ENCODE measurements at places on chromosomes 5 and 9.

DNA sequence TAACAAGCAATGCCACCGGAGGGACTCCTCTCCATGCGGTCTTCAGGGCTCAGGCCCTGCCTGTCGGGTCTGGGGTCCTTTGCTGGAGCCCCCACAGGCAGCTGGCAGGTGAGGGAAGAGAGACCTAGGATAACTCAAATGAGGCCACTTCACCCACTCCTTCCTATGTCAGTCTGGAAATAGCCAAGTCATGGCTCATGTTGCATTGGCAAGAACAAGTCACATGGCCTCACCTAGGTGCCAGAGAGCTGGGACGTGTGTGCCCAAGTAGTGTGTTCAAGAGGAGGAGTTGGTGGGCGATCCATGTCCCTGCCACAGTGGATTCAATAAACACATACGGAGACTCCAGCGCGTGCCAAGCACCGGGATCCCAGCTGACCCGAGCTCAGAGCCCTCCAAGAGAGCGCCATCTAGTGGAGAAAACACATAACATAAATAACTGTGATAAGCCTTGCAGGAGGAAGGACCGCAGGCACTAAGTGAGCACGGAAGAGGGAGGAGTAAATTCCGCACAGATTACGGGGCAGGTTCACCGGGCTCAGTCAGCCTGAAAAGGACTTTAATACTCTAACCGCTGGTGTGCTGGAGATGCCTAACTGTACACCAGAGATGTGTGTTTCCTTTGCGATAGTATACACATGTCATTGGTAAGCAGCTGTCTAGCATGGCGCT, 580.8 kb downstream of the CCDC171 start:
- DNase-seq: peak; percentile 77

DNA sequence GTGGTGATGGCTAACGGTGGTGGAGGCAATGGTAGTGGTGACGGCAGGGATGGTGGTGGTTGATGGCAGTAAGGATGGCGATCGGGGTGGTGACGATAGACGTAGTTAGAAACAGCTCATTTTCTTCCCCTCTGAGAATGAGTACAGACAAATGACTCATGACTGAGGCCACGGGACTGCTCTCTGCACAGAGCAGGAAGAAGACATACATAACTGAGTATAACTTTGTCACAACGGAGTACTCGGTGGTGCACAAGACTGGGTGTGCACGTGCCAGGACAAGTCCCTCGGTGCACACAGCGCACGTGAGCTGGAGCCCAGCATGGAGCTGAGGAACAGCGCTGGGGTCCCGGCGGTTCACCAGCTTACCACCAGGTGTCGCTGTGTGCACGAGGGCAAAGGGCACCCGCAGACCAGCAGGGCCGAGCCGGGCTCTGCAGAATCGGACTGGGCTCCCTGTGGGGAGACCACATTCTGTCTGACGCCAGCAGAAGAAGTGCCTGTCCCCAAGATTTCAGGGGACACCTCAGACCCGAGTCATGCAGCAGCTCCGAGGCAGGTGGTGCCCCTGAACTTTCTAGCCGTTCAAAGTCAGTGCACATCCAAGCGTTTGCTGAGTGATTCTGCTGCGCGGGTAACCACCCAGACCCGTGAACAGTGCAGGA, 188.6 kb downstream of the FSTL4 start:
- peak; percentile 70 for DNase-seq

- DNase-seq: no peak
Observed at GRCh38 chr5:130546211-130546610, 618.8 kb downstream of the HINT1 start.

DNA sequence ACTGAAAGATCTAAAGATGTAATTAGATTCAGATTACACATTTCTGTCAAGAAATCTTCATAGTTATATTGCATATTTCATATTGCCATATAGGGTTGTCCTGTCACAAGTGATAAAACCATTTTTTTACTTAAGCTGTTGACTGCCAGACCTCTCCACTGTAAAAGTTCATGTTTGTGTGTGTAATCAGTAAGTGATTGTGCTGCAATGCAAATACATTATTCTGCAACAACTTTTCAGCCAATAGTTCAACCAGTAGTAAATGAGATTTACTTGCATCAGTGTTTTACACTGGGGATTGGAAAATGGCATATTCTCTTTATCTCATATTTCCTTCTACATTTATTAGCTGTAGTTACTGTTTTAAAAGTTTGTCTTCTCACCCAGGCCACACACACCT, 603.9 kb upstream of the RORB start:
- DNase-seq: no peak

DNA sequence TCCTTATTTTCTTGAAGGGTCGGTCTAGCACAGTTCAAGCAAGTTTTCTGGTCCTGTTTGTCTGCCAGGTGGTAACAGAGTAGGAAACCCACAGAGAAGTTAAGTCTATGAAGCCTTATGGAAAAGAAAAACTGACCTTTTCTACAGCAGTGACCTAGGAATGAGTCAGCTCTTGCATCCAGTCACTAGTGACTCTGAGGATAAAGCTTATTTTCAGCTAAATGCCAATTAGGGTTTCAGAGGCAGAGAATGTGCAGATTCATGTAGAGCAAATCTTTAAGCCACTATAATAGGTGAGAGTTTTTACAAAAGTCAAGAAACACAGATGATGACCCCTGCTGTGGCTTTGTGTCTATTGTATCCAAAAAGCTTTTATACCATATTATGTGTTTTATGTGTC, 100.7 kb downstream of the CWC27 start:
- no peak for DNase-seq

DNA sequence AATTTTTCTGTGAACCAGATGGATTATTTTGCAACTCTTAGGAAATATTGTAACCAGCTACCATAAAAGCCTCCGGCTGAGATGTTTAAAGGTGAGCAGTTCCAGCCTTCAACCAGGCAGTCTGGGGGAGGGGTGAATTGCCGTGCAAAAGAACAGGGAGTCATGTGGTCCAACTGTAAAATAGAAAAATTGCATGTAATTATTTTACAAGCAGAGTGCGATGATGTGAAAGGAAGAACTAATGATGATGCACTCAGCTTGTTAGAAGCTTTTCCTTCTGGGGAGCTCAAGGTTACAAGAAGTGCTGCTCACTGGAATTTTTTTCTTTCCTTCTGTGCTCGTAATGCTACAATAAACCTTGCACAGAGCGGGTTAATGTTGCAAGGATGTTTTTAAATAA, 188.7 kb upstream of the ITGA1 start:
- DNase-seq: peak; percentile 91

GRCh38 chr5:74148321-74148720, 492.2 kb downstream of the ENC1 start:
- DNase-seq: no peak

DNA sequence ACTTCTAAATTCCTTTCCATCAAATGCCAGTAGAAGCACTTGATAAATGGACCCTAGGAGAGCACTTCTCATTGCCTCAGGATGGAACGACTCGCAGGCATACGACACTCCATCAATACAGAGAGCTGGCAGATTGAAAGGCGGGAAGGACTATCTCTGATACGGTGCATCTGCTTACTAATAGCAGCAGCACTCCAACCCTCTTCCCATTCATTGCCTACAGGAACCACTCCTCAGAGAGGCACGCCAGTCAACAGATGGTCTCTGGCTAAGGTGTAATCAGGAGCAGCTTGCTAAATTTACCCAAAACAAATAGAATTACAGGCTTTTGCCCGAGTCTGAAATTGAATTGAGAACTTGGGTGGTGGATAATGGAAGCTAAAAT, 168.1 kb downstream of the EFNA5 start:
- DNase-seq: no peak

- DNase-seq: peak; percentile 25
Observed at GRCh38 chr5:139698490-139699146, 50.5 kb downstream of the CXXC5 start.

DNA sequence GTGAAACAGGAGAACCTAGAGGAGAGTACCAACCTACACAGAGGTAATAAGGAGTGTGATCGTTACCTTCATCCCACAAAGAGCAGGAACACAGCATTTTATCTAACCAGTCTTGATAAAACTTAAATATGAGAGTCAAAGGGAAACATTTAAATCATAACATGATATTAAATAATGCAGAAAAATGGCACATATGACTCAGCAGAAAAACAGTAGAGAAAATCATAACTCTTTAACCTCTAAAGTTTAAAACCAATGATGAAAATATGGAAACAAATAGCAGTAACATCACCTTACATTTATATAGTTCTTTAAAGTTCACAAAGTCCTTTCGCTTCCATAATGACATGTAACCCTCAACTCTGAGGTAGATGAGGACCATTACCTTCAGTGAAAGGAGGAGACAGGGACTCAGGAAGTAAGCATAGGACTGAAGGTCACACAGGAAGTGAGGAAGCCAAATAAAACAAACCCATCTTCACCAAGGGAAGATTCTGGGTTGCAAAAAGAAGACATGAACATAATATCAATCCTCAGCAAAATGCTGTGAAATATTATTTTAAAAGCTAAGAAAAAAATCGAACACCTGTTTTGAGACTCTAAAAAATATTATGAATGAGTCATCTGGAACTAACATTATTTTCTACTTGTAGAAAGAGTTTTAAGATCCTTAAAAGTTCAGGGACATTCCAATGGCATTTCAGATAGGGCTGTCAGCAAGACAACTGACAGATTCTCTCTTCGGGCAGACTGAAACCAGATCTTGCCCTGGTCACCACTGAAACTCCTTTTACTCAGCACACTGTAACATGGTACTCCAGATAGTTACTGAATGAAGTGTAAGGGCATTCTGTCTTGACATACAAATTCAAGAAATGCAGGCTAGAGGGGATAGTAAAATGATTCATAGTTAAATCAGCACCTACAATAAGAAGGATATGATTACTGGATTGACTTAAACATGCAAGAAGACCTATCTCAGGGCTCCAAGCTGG, 148.5 kb downstream of the EPB41L4A start:
- DNase-seq: no peak

GRCh38 chr5:125338440-125339174, 592.2 kb upstream of the ZNF608 start:
- no peak for DNase-seq

DNA sequence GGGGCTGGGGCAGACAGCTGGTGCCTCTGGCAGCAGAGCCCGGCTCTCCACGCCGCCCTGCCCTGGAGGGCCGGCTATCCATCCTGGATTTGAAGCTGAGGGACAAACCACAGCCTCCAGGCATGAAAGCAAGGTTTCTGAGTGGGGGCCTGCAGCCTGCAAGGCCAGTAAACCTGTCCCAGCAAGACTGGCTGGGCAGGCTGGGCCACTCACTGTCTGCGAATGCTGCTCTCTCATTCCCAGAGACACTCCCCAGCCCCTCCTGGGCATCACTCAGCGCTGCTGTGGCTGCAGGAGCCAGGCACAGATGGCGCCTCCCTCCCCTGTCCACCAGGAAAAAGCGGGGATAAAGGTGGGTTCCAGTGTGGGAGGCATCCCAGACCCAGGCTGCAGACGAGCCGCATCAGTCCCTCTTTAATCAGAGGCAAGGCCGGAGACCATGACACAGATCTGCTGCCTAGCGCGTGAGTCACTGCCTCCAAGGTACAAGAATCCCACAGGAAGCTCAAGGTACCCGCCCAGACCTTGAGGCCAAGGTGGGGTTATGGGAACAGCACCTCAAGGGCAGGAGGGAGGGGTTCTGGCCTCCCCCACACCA, 118.0 kb downstream of the VAV2 start:
- DNase-seq: peak; percentile 51

DNA sequence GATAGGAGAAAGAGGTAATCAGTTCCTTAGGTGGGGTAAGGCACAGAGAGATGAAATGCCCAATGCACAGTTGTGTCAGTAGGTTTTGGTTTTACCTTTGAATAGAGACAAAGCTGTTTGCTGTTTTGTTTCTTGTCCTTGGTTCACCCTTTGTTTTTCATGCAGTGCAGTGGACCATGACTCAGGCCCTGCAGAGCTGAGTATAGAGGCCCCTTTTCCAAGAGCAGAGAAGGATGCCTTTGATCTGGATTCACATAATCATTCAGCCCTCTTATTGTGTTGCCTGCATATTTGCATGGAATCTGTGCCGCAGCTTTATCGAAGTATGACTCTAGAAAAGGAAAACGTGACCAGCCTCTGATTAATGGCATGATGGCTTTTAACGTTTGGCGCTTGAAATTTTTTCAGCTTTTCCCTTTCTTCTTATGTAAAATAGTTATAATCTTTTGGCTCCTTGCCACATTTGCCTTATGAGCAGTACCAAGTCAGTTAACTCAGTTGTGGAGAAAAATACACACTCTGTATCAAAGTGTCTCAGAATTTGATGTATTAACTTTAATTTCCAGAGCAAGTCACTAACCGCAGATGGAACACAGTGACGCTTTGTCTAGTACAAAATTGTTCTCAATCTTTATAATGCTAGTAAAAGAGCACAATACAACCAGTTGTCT, 197.6 kb downstream of the KDM4C start:
- DNase-seq: no peak

DNA sequence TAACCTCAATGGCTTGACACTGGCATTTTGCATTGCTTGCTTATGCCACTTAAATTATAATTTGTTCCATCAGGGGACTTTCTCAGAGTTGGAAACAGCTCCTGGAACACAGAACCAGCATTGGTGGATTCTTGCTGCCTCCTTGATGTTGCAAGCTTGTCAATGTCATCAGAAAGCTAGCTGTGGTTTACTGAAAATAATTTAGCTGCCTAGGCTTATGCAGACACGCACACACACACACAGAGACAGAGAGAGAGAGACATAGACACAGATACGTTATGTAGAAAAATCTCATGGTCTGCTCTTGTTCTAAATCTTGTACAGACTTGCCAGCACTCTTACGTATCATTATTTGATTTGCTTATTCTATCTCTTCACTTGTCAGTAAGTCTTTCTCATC, 78.0 kb downstream of the HMHB1 start:
- DNase-seq: no peak

DNA sequence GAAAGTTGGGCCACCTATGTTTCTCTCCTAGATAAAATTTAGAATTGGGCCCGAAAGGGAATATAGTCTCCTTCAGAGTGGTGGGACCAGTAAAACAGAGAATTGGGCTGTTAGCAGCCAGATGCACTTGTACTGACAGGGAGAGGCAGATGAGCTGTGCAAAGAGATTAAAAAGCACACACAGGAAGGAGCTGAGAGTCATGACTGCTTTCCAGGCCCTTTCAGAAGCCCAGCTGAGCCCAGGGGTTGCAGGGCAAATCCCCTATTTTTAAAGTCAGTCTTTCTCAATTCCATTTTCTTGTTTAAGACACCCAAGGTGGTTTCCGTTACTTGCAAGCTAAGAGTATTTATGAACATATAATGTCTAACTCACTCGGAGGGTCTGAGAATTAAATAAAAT, 130.4 kb downstream of the PRELID2 start:
- DNase-seq: no peak

DNA sequence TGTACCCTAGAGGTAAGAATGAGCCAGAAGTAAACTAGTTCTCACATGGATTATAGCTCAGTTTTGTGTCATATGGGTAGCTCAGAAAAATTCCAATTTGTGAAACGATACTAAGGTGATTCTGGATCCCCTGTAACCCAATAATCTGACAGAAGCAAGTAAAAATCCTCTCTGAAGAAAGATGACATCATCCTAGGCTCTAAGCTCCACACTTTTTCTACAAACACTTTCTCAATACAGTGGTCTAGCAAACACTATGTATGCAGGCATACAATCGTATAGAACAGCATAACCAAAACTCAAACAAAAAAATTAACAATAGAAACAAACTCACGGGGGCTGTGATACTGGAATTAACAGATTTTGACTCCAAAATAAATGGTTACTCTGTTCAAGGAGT, 26.7 kb upstream of the ZNF169 start:
- no peak for DNase-seq

- DNase-seq: no peak
Observed at GRCh38 chr9:33131790-33132772, 35.1 kb downstream of the B4GALT1 start.
